Left colon (tissue), 2 donors: ENCODE measurements at places on chromosomes 7 and 10.

- DNase-seq: peak; percentile 78
These were observed 587 bp upstream of the GRK5 start for GRCh38 chr10:119206603-119207365.

DNA sequence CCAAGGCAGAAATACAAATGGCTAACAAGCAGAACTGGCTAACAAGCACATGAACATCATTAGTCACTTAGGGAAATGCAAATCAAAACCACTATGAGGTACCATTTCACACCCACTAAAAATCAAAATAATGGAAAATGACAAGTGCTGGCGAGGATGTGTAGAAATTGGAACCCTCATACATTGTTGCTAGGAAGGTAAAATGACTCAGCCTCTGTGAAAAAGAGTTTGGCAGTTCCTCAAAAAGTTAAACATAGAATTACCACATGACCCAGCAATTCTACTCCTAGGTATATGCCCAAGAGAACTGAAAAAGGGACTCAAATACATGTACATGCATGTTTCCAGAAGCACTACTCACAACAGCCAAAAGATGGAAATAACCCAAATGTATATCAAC is 52.8 kb upstream of the ANAPC16 start:
- no peak for DNase-seq

- no peak for DNase-seq
These were observed 27.1 kb downstream of the ATXN7L1 start for GRCh38 chr7:105849122-105849855.

GRCh38 chr7:83484826-83485225 is 164.1 kb downstream of the SEMA3E start:
- DNase-seq: no peak
